ENCODE measurements at places on chromosomes 4 and X.

DNA sequence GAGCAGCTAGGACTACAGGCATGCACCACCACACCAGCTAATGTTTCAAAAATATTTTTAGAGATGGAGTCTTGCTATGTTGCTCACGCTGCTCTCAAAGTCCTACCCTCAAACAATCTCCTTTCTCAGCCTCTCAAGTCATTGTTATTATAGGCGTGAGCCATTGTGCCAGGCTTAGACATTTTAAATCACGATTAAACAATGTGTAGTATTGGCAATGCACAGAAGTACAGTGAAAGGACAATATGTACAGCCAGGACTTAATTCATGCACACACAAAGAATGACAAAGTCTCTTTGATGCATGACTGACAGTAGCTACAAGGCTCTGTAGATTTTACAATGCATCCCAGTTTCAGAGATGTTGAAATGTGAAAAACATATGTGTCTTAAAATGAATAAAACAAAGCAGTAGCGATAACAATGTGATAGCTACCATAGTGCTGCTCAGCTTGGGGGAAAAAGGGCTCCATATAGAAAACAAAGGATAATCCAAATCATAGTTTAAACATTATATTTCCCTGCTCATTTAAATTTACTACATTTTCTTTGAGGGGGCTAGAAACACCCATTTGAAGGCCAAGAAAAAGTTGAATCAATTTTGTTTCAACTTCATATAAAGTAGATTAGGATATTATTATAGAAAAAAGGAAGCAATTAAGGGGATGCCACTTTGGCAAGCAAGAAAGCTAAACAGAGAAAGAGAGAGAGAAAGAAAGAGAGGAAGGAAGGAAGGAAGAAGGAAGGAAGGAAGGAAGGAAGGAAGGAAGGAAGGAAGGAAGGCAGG, 272.4 kb upstream of the SMIM31 start:
- no peak for DNase-seq

GRCh38 chr4:184850018-184850417, 24.2 kb upstream of the ACSL1 start:
- no peak for DNase-seq

DNA sequence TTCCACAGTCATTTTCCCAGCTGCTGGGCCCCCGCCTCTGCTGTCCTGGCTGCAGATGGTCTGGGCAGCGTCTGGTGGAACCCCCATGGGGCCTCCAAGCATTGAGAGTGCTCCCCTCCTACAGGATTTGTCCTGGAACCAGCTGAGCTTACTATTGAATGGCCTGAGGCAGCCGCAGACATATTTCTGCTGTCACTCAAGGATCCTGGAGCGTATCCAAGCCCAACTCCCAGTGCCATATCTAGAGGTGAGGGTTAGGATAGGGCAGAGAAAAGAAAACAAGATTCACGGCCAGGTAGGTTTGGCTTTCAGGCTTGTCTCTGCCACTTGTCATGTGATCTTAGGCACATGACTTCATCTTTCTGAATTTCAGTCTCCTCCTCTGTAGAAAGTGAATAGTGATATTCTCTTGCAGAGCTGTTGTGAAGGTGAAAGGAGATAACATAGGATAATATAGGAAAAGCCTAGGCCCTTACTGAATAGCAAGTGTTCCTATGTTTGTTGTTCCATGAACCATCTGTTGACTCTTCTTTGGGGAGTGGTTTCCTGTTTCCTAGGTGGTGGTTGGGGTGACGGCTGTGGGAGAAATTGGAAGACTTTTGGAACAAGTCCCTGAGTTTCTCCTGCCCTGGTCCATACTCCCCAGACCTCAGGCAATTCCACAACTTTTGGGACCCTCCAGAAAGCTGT, 52.3 kb downstream of the SEPSECS start:
- DNase-seq, result no peak

- DNase-seq, result no peak
Measured at GRCh38 chr4:139568206-139568955, 12.4 kb upstream of the SETD7 start.

DNA sequence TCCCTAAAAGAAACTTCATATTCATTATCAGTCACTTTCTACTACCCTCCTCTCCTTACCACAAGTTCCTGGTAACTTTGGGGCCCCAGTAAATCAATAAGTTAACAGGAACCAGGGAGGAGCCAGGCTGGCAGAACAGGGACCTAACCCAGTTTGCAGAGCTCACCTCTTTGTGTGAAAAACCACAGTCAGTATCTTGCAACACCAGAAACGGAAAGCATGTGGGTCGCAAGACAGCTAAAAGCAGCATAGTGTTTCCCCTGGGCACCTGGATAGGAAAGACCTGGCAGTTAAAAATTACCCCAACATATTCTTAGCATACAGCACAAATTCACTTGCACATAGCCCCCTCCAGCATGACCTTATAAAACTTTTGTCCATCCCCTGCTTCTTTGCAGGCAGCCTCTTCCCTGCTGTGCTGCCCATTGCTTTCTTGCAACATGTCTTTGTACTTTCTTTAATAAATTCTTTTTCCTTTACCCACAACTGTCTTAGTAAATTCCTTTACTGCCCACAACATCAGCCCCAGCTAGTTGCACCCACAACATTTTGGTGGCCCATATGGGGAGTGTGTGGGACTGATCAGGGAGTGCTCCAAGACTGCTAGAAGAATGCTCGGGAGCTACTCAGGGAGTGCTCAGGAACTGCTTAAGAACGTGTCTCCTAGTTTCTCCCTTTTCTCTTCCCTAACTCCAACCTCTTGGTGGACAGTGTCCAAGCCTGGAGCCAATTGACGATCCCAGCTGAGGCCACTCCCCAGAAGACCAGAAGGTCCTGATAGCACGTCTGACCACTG, 83.4 kb downstream of the MSN start:
- DNase-seq, result no peak

- DNase-seq, result no peak
Measured at GRCh38 chrX:112223391-112223790, 140.8 kb upstream of the TRPC5 start.

DNA sequence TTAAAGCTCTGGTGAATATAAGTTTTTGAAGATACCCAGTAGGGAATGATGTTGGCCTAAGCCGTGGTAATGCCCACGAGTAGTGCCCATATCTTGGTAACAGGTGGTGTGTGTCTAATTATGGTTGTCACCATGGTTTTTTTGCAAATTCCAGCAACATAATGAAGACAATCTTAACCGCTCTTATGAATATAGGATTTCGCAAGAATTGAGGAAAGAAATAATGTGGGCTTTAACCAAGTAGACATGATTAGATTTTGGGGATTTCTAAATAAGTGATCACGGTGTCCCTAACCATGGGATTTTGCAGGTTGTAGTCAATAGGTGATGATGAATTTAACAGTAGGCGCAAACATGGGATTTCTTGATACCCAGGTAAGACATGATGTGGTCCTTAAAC, 2.5 kb downstream of the ATXN3L start:
- DNase-seq, result no peak

- no peak for DNase-seq
Measured at GRCh38 chrX:12446342-12447075, 308.2 kb downstream of the FRMPD4 start.

- DNase-seq, result no peak
Measured at GRCh38 chr4:1873291-1873690, 2.1 kb downstream of the NSD2 start.

DNA sequence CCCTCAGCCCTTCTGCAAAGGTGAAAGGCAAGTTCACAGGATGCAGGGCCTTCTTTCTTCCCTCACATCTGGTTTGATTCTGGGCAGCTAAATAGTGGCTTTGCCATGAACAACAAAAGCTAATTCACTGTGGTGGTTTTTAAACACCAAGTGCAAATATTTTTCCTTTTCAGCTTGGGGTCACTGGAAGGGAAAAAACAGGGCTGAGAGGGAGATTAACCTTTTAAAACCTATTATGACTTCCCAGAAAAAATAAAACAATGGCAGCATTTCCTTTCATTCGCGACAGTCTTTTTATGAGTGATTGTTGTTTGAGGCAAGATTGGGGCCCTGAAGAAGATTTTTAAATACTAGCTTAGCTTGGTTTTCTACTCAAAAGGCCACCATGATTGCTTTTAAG, 103.7 kb upstream of the SCML1 start:
- DNase-seq, result no peak

DNA sequence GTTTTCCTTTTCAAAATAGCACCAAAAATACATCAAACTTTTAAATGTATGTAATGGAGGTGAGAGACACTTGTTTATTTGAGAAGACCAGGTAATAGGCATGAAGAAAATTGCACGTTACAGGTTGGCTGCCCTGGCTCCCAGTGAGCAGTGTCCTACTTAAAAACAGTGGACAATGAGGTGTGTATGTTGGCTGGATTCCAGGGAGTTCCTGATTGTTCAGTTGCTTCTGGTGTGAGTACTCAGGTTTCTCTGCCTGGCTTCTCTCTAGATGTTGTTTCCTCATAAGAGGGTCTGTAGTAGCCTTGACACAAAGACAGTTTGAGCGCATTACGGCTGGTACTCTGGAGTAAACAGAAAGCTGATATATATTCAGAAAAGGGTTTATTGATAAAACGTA, 29.4 kb downstream of the SNX25 start:
- DNase-seq, result no peak

Measured in GM06990 (cell line).